Stimulated activated CD8-positive, alpha-beta memory T cell treated with anti-CD3 and anti-CD28 coated beads, Interleukin-7, amount 100 ng/mL, for 24 hours (primary cell): ENCODE measurements at places on chromosomes 12 and 14.

DNA sequence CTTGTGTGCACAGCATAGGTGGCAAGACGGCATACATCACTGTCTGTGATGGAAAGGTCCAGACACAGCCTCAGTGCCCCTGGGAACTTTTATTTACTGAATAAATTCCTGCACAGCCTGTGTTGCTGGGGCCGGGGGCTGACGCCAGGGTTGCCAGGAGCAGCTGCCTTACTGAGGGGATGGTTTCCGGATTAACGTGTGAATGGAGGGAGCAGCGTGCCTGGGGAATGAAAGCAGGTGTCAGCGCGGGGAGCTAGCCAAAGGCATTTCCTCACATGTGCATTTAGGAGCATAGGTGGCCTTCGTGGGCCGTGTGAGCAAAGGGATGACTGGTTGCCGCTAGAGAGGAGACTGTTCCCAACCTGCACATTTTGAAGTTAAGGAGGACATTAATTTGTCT, 41.6 kb downstream of the SFSWAP start:
- DNase-seq, result no peak

DNA sequence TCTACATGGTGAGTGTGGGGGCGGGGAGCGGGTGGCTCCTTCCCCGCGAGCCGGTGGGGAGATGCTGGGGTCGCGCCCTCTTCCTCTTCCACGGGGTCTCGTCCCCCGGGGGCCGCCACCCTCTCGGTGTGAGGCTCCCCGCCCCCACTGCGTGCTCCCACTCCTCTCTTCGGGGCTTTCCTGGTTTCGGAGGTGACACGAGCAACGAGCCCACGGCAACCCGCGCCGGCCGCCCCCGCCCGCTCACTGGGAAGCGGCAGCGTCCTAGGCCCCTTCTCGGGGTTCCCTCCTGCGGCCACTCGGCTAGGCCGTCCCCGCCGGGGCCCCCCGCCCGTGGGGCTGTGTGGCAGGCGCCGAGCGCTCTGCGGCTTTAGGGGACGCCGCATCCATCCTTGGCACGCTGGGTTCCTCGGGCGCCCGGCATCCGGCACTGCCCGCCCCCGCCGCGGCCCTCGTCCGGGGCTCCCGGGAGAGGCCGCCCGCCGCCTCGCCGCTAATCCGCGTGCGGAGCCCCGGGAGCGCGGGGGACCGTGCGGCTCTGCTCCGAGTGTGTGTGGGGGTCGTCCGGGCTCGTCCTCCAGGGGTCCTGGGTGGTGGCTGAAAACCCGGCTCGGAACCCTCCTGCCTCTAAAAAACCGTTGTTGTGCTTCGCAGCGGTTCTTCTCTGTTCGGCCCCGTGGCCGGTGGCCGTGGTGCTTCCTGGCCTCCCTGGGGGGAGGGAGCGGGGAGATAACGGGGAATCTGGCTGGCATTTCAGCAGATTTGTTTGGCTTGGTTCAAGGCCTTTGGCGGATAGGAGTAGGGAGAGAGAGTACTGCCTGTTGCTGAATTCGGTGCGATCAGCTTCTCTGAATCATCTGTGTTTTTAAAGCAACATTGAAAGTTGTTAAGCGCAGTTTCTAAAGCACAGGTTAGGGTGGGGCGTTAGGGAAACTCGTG, 1.0 kb downstream of the PCNX1 start:
- no peak for DNase-seq

GRCh38 chr14:102050625-102051024, 36.2 kb downstream of the HSP90AA1 start:
- DNase-seq, result no peak

GRCh38 chr12:58254463-58255100, 313.2 kb downstream of the ATP23 start:
- no peak for DNase-seq

DNA sequence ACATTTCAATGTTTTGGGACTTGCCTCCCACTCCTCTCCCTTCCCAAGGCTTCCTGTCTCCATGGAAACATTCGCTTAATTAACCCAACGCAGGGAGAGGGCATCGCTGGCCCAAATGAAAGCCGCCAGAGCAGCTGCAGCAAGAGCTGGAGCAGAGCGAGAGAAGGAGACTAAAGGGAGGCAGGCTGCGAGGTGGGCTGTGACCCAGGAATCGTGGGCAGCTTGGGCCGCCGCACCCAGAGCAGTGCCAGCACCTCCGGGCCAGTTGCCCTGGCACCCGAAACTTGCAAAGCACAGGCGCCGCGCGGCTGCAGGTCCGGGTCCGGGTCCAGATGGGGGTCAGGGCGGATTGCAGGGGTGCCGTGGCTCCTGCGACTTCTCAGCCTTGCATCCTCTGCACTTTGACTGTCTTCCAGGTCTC, 43.5 kb upstream of the PTPRQ start:
- DNase-seq, result no peak

- DNase-seq, result no peak
These were observed 36.6 kb upstream of the SPPL3 start for GRCh38 chr12:120940799-120941198.

GRCh38 chr12:2692080-2692479, 102.7 kb upstream of the FKBP4 start:
- DNase-seq, result no peak

- DNase-seq, result no peak
These were observed 149.0 kb downstream of the NAV3 start for GRCh38 chr12:77979597-77980250.

DNA sequence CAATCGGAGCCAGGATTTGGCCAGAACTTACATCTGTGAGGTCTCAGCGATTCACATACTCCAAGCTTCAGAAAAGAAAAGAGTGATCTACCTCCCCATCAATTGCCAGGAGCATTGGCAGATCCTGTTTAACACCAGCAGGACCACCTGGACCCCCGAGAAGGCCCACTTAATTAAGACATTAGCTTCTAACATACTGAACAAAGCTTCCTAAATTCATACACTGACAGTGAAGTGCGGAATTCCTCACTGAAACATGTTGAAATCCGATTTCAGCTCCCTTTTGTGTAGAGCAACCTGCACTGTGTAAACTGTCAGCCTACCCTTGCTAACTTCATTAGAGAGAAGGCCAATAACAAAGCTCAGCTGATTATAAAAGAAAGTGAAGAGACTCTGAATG, 274.0 kb downstream of the NOVA1 start:
- DNase-seq, result no peak

- DNase-seq, result no peak
These were observed 5.7 kb upstream of the ATG101 start for GRCh38 chr12:52063981-52064649.

- no peak for DNase-seq
These were observed 97.1 kb downstream of the RPS6KA5 start for GRCh38 chr14:90963343-90963742.

- DNase-seq, result no peak
These were observed 473.5 kb downstream of the FOXG1 start for GRCh38 chr14:29240066-29240465.
